ENCODE measurements at places on chromosomes 6 and 20. TPM values are rescaled to one million over a fixed set of nuclear protein-coding genes. Genes with fewer than 3 reads are reported as not detected.

Gene TLDC2
- 0.29 TPM for polyA plus RNA-seq

Gene UST
- 2.4 TPM for polyA plus RNA-seq

Gene HACE1
- polyA plus RNA-seq: 8.5 TPM

Gene FAM217A
- not detected for polyA plus RNA-seq

Gene ADGB
- polyA plus RNA-seq: not detected

DNA sequence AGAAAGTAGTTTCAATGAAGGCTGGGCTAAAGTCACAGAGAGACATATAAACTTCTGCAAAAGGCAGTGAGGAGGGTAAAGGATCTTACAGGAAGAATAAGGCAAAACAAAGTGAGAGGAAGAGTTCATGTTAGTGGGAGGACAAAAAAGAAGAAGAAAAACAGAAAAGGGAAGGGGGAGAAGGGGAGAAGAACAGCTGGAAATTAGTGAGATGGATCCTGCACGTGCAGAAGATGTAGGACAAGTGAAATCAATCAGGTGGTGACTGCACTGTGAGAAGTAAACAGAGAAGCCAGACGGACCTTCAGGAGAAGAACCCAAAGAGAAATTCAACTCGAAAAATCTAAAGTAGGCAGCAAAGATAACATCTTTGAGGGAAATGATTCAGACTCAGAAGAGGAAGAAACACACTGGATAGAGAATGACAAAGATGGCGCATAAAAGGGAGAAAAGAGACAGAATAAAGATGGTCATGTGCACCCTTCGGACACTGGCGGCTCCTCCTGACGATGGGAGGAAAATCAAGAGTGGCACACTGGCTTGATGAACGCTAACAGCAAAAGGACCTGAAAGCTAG, 105.9 kb downstream of the MYB start:
- DNase-seq: no peak
- H3K4me3 ChIP-seq: no peak overlapping the region
- H3K4me1 ChIP-seq: no peaks in the 10 kb centered on the region
- H3K27ac ChIP-seq: no peak overlapping the region
- H3K36me3 ChIP-seq: no peaks in the 10 kb centered on the region
- H3K27me3 ChIP-seq: no peaks in the 10 kb centered on the region

GRCh38 chr6:52635049-52635577, 35.8 kb upstream of the TMEM14A start:
- H3K4me1 ChIP-seq: no peaks in the 10 kb centered on the region
- H3K27ac ChIP-seq: no peak overlapping the region
- no peak overlapping the region for H3K4me3 ChIP-seq
- H3K27me3 ChIP-seq: no peaks in the 10 kb centered on the region

GRCh38 chr6:47484616-47485015, 7.0 kb downstream of the CD2AP start:
- H3K4me1 ChIP-seq: peaks cover 39% of the 10 kb centered on the region
- H3K4me3 ChIP-seq: no peak overlapping the region
- H3K27me3 ChIP-seq: no peaks in the 10 kb centered on the region
- no peak overlapping the region for H3K27ac ChIP-seq
- DNase-seq: no peak
- H3K36me3 ChIP-seq: no peaks in the 10 kb centered on the region

DNA sequence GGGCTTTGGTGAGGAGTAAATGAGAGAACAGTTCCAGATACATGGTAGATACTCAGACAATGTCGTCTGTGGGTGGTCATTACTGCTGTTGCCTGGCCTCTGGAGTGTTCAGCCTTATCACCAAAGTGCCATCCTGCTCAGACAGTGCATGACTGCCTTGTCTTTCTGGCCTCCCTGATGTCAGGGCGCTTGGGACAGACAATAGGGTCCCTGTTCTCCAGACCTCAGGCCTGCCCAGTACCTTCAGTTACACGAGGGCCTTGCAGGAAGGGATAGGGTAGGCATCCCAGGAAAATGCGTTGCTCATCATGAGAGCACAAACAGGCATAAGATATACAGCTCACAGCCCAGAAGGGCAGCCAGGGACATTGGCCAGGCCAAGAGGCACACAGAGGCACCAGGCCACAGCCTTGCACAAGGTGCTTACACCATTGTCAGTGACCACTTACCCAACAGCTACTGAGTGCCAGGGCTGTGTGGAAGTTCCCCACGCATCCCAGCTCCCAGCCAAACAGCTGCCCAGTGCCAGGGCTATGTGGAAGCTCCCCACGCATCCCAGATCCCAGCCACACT, 27.4 kb downstream of the BPIFB1 start:
- H3K36me3 ChIP-seq: no peaks in the 10 kb centered on the region
- no peaks in the 10 kb centered on the region for H3K27me3 ChIP-seq
- no peak overlapping the region for H3K4me3 ChIP-seq
- no peaks in the 10 kb centered on the region for H3K4me1 ChIP-seq
- H3K27ac ChIP-seq: no peak overlapping the region

Measured in CD8-positive, alpha-beta memory T cell (primary cell).